ENCODE measurements at places on chromosomes 3 and 15. TPM values are rescaled to one million over a fixed set of nuclear protein-coding genes. Genes with fewer than 3 reads are reported as not detected.

- DNase-seq: no peak
- peak overlapping the region; percentile 95 for H3K27ac ChIP-seq
- H3K36me3 ChIP-seq: no peaks in the 10 kb centered on the region
- H3K4me1 ChIP-seq: peaks cover 66% of the 10 kb centered on the region
- peak overlapping the region; percentile 46 for H3K4me3 ChIP-seq
- H3K27me3 ChIP-seq: no peaks in the 10 kb centered on the region
Measured at GRCh38 chr15:66654739-66655375, 47.2 kb upstream of the SMAD6 start.

- no peak overlapping the region for H3K4me3 ChIP-seq
- peak overlapping the region; percentile 77 for H3K27ac ChIP-seq
- no peak for DNase-seq
- no peaks in the 10 kb centered on the region for H3K27me3 ChIP-seq
- no peaks in the 10 kb centered on the region for H3K36me3 ChIP-seq
- peaks cover 55% of the 10 kb centered on the region for H3K4me1 ChIP-seq
Measured at GRCh38 chr3:195150181-195151118, 120.5 kb downstream of the XXYLT1 start.

RYR3 gene
- 3.8 TPM for total RNA-seq

EIF4E3 gene
- 9.9 TPM for total RNA-seq

GABRB3 gene
- total RNA-seq: 3.4 TPM
